RWPE1 (cell line): ENCODE measurements at places on chromosomes 3 and 15.
A peak's percentile ranks its signal among the peaks of the same experiment; 100 is the strongest.

- no peak for DNase-seq
Observed at GRCh38 chr15:67544475-67544874, 2.0 kb downstream of the MAP2K5 start.

GRCh38 chr15:50758712-50759205 is 6.7 kb downstream of the SPPL2A start:
- no peak for DNase-seq

DNA sequence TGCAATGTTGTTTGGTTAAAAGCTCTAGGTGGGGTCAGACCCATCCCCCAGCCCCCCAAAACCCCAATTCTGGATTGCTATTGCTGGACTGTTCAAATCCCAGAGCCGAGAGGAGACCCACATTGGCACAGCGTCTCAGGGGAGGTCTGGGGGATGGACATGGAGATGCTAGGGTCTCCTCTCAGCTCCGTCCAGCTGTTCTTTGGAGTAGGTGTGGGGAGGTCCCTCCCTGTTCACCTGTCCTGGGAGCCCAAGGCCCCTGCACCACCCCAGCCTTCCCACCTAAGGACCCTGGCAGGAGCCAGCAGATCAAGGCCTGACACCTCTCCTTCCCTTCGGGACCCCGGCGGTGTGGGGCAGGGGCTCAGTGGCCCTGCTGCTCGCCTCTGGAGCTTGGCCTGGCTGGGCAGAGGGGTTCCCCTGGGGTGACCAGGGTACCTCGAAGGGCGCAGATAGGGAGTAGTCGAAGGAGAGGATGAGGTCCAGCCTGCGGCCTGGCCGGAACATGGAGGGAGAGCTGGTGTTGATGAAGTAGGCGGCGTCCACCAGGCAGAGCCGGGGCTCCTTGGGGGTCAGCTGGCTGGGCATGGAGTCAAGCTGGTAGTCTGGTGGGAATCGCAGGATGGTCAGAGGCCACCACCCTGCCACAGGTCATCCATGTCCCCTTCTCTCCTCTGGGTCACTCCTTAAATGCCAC is 23.9 kb downstream of the PLA2G4D start:
- DNase-seq = no peak

- no peak for DNase-seq
Observed at GRCh38 chr3:127524296-127524896, 66.1 kb downstream of the TPRA1 start.

DNA sequence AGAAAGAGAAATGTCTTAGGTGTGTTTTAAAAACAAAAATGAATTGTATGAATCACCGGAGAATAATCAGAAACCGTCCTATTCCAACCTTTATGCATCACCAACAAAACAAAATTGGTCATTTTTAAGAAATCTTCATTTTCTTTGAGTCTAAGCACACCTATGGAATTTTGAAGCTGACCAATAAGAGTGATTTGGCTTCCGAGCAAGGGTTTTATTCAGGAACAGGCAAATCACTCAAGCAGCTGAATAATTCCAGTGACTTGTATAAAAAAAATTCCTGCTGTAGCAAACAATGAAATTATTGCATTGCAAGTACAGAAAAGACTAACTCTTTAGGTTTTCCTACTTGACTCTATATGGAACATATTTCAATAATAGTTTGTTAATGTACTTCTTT is 83.8 kb upstream of the FNDC3B start:
- no peak for DNase-seq

DNA sequence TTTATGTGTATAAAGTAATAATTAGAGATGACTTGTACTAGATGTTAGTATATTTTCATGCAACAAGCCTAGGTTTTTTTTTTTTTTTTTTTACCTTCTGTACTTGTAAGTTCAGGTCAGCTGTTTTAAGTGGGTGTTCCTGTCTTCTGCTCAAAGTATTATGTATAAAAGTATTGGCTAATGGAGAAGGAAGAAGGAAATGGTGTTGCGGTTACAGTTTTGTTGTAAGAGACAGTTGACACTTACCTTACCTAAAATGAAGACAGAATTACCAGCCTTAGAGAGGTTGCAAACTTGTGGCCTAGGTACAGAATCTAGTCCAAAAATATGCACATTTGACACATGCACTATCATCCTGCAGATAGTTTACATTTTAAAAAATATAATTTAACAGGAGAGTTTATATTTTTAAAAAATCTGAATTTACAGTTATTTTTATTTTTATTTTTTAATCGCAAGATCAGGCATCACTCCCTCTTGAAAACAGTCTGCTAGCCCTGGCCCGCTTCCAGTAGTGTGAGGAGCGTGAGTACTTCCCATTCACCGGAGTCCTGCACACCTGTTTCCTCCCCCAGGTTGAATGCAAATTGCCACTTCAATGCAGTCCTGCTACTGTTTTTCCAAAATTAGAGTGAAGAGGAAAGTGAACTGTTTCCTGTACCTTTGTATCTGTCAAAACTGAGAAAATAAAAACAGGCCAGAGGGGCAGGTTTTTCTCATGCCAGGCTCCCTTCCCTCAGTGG is 224.3 kb upstream of the SOX2 start:
- no peak for DNase-seq

GRCh38 chr15:85667491-85668424 is 127.0 kb downstream of the KLHL25 start:
- peak; percentile 91 for DNase-seq

GRCh38 chr15:87947560-87947959 is 309.0 kb downstream of the NTRK3 start:
- no peak for DNase-seq

- no peak for DNase-seq
Observed at GRCh38 chr3:123085932-123086627, 19.3 kb downstream of the PDIA5 start.

DNA sequence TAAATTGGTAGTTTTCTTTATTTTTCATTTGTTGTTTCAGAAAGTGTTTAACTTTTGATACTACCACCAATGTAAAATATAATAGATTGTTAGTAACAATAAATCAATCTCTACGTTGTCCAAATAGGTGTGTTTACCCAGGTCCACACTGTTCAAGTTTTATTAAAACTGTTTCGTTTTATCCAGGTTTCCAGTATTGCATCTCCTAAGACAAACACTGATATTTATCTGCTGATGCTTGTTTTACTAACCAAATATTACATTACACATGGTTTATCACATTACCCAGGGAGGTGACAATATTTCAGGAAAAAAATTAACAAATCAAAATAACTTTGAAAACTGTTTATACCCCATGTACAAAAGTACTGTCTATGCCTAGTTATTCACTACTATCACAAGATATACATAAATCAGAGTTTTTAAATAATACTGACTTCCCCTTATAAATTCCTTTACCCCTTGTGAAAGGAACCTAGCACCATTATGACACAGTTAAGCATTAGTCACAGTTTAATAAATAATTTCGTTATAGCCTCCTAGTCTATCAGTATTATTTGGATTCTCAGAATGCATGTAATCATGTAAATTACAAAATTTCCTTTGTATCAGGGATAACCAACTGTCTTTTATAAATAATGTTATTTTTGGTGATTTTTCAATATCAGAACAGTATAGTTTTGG is 205.3 kb downstream of the ZBTB20 start:
- no peak for DNase-seq

GRCh38 chr3:50194128-50194902 is 2.9 kb downstream of the GNAT1 start:
- peak; percentile 58 for DNase-seq

DNA sequence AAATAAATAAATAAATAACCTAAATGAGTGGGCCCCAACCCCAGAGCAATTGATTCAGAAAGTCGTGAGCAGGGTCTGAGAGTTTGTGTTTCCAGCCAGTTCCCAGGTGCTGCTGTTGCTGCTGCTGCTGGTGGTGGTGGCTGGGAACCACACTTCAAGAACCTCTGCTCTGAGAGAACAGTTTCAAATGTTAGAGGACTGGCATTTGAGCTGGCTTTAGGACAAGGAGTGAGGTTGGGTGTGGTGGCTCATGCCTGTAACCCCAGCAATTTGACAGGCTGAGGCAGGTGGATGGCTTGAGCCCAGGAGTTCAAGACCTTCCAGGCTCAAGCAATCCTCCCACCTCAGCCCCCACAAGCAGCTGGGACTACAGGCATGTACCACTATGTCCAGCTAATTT is 123.1 kb upstream of the UBE2E1 start:
- DNase-seq = no peak

DNA sequence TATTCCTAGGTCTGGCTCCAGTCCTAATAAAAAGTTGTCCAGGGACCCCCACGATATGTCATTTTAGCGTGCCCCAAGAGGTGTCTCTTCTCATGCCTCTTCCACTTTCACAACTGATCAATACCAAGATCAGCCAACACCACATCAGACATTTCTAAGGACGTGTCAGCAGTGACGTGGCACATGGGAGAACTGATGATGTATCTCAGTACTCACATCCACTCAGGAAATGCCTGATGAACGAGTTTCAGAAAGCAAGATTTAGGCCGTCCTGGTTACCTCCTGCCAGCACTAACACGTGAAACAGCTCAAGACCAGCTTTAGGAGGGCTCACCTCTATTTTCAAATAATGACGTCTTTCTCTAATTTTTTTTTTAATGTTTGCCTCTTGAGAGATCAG is 19.6 kb downstream of the VGLL4 start:
- DNase-seq = no peak

GRCh38 chr3:1532935-1533606 is 440.2 kb downstream of the CNTN6 start:
- DNase-seq = no peak
